Cardiac septum (tissue), 1 donor: ENCODE measurements at places on chromosomes 1 and 21. TPM values are rescaled to one million over a fixed set of nuclear protein-coding genes. Genes with fewer than 3 reads are reported as not detected.

Gene TNFRSF14
- 13.8 TPM for total RNA-seq

Gene C1orf232
- total RNA-seq, result not detected

Gene MAN1C1
- total RNA-seq, result 16.7 TPM

Gene LHX8
- total RNA-seq, result not detected

Gene SLC27A3
- total RNA-seq, result 9.8 TPM

Gene TMEM69
- total RNA-seq, result 21.0 TPM

Gene FCRL5
- 0.30 TPM for total RNA-seq

Gene GREM2
- not detected for total RNA-seq

Gene CHI3L1
- 7.4 TPM for total RNA-seq

Gene OPTC
- not detected for total RNA-seq

Gene ANXA9
- 0.16 TPM for total RNA-seq

Gene RIPK4
- 0.13 TPM for total RNA-seq

Gene CFAP141
- total RNA-seq, result not detected

Gene POU3F1
- total RNA-seq, result not detected

Gene SLC1A7
- 0.43 TPM for total RNA-seq

Gene WNT9A
- total RNA-seq, result 6.5 TPM

Gene TRIM45
- 8.9 TPM for total RNA-seq

Gene LCE1F
- total RNA-seq, result not detected

Gene CELA2A
- total RNA-seq, result not detected

Gene EXTL1
- 9.2 TPM for total RNA-seq

Gene IRF6
- total RNA-seq, result 34.0 TPM

Gene GPR37L1
- total RNA-seq, result not detected

Gene RNU1-1
- total RNA-seq, result 6,195 TPM

Gene CELA3B
- total RNA-seq, result not detected
